A549 (cell line): ENCODE measurements at places on chromosomes 5 and 9.

DNA sequence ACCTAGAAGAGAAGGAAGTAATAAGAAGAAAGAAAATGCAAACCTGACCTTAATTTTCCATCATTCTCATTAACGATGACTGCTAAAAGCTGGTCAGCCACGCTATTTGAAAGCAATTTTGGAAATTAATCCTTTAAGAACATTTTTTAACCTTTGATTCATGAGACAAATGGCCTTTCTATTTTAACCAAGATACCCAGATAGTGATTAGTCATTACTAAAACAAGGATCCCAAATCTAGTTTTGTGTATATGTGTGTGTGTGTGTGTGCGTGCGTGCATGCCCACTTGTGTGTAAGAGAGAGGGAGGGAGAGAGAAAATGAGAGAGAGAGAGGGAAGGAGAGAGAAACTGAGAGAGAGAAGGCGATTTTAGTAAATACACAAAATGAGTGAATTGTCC lies 329.5 kb downstream of the DEPDC1B start:
- no peak for DNase-seq

DNA sequence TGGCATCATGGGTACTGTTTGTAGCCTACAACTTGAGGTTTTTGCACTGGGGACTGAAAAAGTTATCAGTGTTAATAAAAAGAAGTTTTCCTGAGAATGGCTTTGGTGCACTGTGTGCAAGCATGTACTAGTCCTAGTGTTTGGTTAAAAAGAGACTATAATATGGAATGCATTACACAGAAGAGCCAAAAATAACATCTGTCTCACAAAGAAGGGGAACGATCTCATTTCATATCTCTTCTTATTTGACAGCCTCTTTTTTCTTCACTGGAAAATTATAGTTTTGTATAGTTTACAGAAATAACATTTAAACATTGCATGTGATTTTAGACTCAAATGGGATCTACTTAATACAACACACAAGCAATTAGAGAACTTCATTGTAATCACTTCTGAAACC lies 127.0 kb upstream of the GDNF start:
- no peak for DNase-seq

GRCh38 chr5:14435481-14435880 lies 146.1 kb upstream of the OTULINL start:
- no peak for DNase-seq

DNA sequence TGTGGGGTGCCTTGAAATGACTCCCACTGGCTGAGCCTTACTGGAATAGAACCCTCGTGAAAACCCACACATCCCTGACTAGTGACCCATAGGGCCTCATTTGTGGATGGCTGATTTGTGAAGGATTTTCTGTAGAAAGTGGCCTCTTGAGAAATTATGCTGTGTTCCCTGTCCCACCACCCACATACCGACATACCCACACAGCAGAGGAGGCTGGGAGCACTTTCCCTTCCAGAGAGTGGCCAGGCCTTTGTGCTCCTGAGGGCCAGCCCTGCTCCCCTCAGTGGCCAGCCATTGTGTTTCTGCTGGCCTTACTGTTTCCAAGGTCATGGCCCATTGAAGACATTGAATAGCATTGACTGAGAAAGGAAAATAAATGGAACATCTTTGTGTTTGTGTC lies 29.6 kb downstream of the IL9 start:
- DNase-seq, result no peak

DNA sequence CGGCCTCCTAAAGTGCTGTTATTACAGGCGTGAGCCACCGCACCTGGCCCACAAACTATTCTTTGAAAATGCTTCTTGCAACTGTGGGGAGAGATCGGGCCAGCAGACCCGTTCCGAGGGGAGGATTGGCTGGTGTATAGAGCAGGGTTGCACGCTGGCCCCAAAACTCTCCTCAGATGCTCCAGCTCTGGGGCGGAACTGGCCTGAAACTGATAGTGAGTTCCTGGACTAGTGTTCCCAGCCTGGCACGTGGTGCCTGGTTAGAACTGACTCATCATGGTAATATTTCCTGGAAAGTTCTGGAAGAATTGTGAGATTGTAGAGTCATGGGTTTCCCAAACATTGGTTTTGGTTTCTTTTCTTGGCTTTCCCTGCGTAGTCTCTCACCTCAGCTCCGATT lies 120.5 kb downstream of the FBXL7 start:
- DNase-seq, result no peak

- peak; percentile 67 for DNase-seq
Observed at GRCh38 chr5:39376293-39376714, 12.0 kb upstream of the C9 start.

DNA sequence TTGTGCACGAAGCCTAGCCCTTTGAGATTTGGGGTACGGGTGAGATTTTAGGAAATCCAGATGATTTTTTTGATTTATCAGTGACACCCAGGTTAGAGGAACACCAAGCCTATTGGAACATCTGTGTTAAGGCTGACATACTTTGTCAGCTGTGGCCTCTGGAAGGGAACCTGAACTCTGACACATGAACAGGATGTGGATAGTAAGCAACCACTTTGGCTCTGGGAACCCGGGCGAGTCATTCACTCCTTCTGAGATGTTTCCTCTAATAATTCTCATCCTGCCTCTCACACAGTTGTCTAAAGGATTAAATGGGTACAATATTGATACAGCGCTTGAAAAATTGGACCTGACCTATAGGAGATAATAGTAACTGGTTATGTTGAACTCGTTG lies 67.8 kb downstream of the FGF1 start:
- DNase-seq, result no peak

- DNase-seq, result no peak
Observed at GRCh38 chr5:27015758-27016157, 22.6 kb downstream of the CDH9 start.

DNA sequence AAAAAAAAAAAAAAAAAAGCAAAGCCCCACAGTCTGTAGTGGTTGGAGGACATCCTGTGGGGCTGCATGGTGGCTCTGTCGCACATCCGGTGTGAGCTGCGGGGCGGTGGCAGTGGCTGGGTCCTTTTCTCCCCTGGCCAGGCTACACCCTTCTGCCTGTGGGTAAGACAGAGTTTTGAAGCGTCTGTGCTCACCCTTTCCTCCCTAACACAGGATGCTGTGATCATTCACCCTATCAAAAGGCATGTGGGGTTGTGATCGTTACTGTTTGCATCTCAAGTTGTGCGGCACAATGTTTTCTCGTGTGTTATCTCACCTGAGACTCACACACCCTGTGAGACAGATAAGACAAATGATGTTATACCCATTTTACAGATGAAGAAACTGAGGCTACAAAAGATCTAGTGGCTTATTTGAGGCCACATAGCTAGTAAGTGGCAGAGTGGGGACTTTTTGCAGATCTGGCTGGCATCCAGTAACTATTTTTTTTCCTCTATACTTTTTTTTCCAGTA lies 17.5 kb downstream of the IRF1 start:
- DNase-seq, result no peak

DNA sequence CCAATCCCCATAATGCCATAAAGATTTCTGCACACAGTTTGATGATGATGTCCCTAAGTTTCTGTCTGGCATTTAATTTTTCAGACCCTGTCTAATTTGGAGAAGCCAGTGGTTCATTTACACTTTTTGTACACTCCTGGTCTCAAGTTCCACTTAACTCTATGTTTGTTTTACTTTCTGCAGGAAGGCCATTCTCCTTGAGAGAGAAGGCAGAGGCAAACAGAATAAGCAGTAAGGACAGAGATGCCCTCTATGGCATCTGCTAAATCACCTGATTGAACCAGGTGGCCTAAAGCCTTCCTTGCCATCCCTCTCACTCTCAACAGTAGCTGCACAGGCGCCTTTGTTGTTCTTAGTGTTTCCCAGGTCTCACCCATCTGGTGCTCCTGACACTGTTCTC lies 86.1 kb upstream of the LRRTM2 start:
- DNase-seq, result no peak

DNA sequence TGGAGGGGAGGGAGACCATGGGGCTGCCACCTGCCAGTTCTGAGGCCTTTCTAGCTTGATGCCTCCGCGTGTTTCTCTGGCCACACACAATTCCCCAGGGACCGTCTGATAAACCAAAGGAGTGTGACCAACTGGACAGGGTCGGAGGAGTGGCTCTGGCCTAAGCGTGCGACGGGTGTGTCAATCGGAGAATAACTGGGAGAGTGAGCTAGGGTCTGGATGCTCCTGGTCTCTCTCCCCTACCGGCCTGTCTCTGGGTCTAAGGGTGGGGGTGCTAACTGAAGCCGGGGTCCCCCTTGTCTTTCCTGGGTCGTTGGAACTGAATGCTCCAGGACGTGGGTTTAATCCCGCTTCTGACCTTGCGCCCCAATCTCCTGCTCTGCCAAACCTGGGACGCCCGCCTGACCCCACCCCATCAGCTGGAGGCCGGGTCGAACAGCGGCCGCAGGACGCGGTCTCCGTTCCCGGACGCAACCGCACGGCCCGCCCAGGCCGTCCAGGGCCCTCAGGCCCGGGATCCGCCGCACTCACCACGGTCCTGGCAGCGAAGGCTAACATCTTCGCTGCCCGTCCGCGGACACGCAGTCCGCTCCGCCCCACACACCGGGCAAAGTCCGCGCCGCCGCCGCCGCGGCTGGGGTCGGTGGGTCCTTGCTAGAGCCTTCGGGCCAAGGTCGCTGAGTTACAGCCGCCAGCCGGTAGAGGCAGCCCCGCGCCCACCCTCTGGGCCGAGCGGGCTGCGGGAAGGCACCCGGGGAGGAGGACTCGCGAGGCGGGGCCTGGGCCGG lies 447 bp downstream of the CRAT start:
- DNase-seq, result peak; percentile 40

GRCh38 chr5:156590978-156591377 lies 259.1 kb upstream of the PPP1R2B start:
- DNase-seq, result no peak

DNA sequence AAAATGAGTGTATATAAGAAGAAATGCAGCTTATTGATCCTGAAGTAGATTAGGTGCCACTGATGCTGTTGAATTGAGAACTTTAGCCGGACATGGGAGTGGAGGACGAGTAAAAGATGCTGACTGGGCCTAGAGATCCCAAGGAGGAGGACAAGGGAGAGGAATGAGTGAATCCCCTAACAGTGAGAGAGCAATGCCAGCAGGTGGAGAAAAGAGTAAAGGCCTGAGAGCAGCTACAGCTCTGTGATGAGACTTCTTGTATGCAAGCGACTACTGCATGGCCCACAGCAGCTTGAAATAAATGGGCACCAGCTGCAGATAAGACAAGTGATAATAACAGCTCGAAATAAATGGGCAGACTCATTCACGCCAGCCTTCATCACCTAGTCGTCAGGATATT lies 44.5 kb upstream of the JMY start:
- DNase-seq, result peak; percentile 17

- DNase-seq, result no peak
Observed at GRCh38 chr9:115730396-115730795, 423.2 kb upstream of the PAPPA start.

DNA sequence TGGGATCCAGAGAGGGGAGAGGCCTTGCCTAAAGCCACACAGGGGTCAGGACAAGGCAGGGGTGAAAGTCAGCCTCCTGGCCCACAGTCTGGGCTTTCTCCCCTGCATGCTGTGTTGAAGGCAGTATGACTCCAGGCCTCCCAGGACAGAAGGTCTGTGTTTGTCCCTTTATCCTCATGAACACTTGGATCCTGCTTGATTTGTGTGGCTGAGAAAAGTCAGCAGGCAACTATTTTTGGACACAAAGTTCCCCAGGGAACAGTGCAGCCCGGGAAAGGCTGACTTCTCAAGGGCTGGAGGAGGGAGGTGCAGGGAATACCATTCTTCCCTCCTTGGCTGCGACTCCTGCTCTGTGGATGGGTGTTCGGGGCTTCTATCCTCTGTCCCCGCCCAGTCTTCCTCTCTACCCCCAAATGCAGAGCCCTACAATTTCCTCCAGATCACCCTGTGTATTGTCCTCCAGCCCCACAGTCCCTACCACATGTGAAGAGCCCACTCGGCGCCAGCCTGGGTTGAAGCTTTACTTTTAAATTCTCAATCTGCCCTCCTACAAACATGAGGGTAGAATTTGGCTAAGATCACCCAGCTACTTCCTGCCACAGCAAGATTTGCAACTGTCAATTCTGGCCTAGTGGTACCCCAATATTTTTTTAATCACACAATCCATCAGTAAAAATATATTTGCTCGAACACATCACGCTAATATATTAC lies 4.1 kb downstream of the AKNA start:
- no peak for DNase-seq

DNA sequence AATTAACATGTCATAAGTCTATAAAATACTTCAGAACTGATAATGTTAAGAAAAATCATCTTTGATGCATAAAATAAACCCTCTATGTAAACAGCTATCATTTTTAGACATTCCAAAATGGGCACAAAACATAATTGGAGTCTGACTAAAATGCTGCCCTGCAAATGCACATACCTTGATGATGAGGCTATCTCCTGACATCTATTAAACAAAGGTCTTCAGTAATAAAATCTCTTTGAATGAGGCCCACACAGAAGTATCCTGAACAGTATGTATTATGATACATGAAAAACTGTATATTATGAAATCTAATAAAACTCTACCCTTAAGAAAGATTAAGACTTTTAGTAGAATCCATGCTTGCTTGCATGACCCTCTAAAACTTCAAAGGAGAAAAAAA lies 66.1 kb downstream of the FBXL17 start:
- no peak for DNase-seq

DNA sequence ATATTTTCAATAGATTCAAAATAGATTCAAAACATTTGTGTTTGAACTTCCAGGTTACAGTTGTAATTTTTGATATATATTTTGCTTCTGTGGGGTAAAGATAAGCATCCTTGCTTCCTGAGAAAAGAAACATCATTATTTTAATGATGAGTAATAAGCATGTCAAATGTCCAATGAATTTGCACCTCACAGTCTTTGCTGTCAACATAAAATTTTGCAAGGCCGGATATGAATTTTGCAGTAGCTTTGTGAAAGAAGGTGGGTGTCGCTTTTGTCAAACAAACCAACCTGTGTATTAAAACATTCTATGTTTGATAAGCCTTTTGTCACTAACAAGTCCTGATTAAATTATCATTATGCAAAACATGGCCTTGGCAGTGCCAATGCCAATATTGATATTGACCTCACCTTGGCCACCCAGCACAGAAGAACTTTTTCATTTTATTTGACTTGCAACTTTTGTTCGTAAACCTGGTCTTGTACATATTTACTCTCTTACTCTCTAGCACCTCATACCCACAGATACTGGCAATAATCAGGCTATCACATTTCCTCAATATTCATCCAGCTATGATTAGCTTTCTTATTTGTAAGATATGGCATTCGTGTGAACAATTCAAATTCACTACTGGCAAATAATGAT lies 645.0 kb upstream of the KLF4 start:
- DNase-seq, result no peak

DNA sequence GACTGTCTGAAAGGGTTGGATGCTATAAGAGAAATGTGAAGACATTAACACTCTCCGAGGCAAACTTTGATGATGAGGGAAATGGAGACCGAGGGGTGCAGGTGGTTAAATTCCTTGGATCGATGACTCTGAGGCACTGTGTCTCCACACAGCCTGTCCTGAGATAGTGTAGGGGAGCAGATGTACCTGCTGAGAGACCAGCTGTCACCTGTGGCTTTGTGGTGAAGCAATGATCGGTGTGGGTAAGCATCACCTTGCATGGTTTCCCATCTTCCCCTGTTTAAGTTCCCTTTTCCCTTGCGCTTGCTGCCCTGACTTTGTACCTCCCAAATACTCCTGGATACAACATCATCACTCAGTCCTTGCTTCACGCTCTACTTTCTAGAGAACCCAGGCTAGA lies 9.8 kb upstream of the MIER3 start:
- no peak for DNase-seq

- no peak for DNase-seq
Observed at GRCh38 chr9:92432350-92432749, 8.1 kb upstream of the OMD start.
